ENCODE measurements at places on chromosomes 7 and 10.

- DNase-seq, result no peak
These were observed 171.6 kb downstream of the WDR37 start for GRCh38 chr10:1227510-1228402.

- no peak for DNase-seq
These were observed 210.1 kb upstream of the KCTD7 start for GRCh38 chr7:66418537-66418936.

DNA sequence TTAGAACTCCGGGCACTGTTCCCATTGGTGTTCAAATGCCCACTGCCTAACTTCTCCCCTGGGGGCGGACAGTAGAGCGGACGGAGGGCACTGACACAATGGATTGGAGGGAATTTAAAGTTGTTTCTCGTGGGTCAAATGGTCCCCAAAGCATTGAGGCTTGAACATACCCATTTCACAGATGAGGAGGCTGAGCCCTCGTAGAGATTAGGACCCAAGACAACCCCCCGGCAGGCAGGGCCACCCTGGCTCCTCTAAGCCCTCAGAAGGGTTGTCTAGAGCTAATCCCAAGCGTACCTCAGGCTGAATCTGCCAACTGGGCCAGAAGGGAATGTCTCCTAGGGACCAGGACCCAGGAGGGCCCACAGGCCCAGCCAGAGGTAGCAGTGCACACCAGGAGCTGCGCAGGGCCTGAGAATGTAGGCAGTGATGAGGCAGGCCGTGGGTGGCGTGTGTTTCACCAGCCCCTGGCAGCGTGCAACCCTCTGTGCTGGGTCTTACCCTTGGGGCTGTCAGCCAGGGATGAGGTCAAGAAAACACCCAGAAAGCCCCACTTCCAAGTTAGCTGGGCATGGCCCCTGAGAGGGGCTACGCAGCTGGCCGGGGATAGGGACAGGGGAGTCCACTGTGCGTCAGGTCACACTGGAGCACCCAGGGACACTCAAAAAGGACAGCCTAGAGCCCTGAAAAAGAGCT, 5.8 kb downstream of the AIFM2 start:
- no peak for DNase-seq

DNA sequence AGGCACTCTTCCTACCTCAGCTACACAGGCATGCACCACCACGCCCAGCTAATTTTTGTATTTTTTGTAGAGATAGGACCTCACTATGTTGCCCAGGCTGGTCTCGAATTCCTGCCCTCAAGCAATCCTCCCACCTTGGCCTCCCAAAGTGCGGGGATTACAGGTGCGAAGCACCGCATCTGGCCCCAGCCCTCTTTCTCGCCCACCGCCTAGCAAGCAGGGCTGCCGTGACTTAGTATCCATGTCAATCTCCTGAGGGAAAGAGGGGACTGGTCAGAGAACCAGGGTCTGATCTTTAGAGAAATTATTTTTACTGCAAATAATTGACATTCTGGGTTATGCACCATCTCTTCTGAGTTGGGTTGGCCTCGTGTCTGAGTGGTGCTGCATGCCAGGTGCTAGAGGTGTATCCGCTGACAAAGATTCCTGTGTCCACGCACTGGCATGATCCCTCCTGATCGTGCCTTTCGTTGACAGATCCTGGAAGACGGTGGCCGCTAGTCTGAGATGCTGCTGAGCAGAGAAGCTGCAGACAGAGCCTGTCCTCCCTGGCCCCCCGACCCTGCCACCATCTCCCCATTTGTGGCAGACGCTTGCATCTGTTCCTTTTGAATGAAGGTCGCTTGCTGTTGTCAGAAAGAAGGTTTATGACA, 22.7 kb downstream of the WIPI2 start:
- no peak for DNase-seq

DNA sequence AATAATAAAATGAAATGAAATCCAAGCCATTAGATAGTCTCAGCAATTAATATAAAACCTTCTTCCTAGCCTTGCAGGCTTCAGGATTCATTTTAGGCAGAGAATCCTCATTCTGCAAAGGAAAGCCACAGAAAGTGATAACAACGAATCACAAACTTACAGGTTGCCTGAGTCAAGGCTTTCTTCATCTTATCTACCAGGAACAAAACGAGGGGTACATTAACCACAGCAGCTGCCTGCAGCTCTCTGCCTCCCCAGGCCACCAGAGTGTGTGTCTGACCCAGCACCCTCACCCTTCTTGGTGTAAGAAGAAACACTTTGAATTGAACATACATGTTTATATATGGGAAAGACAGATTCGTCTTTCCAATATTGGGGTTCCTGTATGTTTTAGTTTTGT, 12.5 kb upstream of the TNS3 start:
- DNase-seq, result no peak

GRCh38 chr10:100109670-100110069, 28.0 kb upstream of the CPN1 start:
- no peak for DNase-seq

Data from stimulated activated CD4-positive, alpha-beta T cell treated with anti-CD3 and anti-CD28 coated beads, Interleukin-2, amount 100 ng/mL, for 48 hours (primary cell).